ENCODE measurements at places on chromosomes 5 and 9.

- DNase-seq, result no peak
These were observed 56.3 kb downstream of the SLF1 start for GRCh38 chr5:94674490-94675382.

- no peak for DNase-seq
These were observed 296.0 kb upstream of the ACTBL2 start for GRCh38 chr5:57778501-57779091.

DNA sequence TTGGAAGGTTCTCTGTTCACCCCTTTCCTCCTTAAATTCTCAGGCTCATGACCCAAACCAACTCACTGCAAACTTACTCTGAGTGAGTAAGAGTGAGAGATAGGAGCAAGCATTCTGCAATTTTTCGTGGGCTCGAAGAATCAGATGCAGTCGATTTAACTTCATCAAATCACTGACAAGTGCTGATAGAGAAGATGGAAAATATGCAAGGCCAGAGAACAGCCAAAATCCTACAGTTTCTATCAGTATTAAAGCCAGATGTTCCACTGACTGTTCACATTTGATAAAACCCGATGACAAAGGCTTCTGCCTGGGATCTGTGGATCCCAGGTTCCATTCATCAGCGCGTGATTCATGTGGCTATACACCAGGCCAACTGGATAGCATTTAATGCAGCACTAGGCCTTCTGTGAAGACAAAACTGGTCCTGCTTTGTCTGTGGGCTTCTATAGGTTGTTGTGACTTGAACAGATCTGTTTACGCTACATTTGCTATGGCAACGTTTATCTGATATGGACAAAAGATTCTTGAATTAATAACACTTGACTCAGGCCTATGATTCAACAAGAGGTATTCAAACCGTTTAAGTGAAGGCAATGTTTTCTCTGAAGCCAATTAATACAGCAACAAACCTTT, 251.2 kb downstream of the NFIB start:
- DNase-seq, result no peak

DNA sequence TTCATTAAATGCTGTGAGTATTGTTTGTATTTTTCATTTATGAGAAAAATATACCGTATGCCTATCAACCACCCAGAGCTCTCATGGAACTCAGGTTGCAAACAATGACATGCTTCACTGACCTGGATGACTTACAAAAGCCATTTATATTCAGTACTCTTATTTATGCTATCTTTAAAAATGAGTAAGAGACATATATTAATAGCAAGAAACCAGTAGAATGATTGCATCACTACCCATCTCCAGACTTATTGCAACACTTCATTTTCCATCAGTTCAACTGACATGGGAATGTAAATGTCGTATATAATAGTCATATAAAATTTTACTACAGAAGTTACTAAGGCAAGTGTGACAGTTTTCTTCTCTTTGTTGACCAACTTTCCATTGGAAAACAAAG, 69.1 kb downstream of the OTP start:
- DNase-seq, result peak; percentile 75

GRCh38 chr9:28651050-28651722, 1077.9 kb upstream of the C9orf72 start:
- no peak for DNase-seq

GRCh38 chr5:150066901-150067396, 19.4 kb downstream of the CSF1R start:
- peak; percentile 84 for DNase-seq

DNA sequence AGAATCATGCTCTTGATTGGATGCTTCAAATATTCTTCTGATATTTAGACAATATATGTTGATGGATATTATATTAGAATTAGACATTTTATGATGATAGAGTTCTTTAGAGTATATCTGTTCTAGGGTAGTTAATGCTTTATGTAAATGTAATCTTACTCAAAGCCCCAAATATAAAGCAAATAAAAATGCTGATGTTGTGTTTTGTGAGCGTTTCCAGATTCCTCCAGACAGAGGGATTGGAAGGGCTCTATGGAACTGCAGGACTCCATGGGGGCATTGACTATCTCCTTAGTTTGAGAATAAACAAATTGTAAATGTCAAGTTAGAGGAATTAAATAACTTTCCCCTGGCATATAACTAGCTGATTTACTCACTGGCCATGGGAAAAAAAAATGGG, 184.5 kb downstream of the MRPS30 start:
- no peak for DNase-seq

- DNase-seq, result no peak
These were observed 62.5 kb upstream of the CXCL14 start for GRCh38 chr5:135641319-135641718.

DNA sequence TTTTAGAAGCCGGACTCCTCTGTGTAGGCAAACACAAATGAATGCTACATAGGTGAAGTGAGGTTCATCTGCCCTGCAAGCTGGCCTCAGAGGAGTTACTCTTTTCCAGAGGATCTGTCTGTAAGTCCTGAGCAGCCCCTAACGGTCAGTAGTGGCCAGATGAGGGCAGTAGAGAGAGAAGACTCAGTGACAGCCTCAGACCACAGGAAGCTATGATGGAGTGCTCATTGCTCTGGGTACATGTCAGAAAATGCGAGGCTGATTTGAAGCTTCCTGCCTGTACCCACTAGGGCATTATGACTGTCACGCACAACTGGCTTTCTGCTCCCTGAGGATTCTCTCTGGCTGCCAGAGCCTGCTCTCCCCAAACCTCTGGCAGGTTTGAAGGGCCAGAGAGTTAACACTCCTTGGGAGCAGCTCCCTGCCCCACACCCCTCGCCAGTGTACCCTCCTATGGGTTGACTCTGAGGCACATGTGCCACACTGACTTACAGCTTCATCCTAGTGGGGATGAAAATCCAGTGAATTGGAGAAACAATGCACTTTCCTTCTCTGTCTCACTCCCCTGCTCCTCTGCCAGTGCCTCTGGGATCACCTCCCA, 141.5 kb downstream of the GABRG2 start:
- DNase-seq, result peak; percentile 83

DNA sequence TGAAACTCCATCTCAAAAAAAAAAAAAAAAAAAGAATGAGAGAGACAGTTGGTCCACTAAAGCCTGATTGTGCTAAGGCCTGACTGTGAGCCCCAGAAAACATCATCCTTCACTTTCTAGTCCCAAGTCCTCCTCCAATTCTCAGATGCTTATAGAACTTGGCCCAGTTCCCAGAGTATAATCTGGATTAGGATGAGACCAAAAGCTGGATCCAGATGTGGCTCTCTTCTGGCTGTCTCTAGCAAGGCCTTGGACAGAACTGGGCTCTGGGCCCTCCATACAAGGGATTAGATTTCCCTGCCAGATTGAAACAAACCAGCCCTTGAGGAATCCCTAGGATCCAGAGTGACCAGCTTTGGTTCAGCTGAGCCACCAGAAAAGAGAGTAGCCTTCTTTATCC, 98.4 kb upstream of the ZNF366 start:
- DNase-seq, result no peak

DNA sequence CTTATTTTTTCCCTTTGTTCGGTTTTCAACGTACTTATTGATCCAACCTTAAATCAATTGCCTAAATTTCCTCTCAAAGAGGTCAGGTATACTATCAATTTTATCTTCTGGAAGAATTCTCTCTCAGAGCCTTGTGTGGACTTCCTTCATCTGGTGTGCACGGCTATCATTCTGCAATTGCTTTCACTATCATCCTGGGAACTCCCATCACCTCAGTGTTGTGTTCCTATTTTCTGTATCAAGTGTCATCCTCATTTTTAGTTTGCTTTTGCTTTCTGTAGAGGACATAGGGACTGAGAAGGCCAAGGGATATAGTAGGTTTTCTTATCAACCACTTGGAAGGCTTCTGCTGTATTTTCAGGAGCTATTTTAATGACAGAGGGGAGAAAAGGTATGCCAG, 11.3 kb downstream of the STOM start:
- no peak for DNase-seq

GRCh38 chr5:108917596-108917995, 169.9 kb downstream of the FER start:
- DNase-seq, result no peak

DNA sequence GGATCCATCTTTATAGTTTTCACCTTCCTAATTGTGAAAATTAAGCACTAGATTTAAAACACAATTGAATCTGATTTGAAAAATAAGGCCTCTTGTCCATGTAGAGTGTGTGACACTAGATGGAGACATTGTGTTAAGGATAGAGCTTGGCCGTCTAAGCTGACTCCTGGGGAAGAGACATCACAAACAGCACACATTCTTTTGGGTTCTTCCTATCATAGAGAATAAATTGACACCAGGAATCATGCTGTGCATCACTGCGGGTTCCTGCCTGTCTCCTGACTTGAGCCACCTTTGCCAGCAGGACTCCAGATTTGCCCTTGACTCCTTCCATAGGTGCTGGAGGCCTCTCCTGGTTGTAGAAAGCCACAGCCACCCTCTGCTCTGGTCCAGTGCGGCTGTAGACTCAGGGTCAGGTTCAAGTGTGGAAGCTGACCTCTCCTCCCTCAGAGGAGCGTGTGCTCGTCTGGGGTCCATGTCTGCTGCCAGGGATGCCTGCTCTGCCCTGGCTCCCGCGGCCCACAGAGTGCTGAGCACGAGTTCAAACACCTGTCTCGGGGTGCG, 11.2 kb downstream of the ROPN1L start:
- DNase-seq, result peak; percentile 68

Data from MV-4-11 (cell line).